Dermis microvascular lymphatic vessel endothelial cell (primary cell): ENCODE measurements at places on chromosomes 3 and 15.

GRCh38 chr3:11909726-11910125, 63.0 kb upstream of the TAMM41 start:
- no peak for DNase-seq

DNA sequence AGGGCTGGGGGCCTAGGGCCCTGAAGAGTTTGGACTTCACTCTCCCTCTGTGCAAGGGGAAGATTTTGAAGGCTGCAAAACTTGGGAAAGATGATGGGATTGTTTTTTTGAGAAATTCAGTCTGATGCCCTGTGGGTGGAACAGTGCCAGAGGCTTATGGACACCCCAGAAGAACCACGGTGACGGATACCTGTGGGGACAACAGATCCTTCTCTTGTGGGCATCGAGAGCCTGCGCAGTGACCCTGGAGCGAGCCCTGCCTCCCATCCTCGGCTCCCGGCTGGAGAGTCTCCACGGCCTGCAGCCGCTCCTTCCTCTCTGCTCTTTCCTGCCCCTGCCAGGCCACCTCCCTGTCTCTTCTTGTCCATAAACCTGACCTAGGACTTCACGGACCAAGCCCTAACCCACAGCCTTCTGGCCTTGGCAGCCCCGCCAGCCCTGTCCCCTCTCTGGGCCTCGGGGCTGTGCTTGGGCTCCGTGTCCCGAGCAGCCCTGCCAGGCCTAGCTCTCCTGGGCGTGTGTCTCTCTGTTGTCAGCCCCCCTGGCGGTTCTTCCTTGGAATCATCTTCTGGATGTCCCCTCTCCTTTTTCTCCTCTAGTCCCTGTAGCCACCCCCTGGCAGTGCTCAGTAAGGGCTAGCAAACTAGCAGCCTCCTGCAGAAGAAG, 98.4 kb downstream of the VGLL4 start:
- DNase-seq, result no peak

DNA sequence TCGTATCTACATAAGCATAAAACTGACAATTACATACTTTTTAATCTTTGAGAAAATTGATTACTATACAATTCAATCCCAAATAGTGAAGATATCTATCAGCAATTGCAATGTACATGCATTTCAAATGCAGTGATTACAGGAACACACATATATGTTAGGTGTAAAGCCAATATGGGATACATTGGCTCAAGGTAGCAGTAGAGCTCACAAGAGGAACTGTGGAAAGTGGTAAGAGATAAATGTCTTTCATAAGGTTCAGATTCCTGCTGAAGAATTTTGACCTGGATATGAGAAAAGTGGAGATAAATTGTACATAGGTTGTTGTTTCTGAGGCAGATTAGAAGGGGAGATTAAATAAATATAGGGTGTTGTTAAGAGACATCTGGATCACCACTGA, 1280.5 kb downstream of the OTOL1 start:
- DNase-seq, result no peak

- no peak for DNase-seq
Observed at GRCh38 chr3:194395778-194396538, 3.1 kb downstream of the GP5 start.

GRCh38 chr3:119227070-119227850, 13.4 kb downstream of the B4GALT4 start:
- no peak for DNase-seq

- no peak for DNase-seq
Observed at GRCh38 chr15:70103880-70104626, 6.3 kb upstream of the TLE3 start.

DNA sequence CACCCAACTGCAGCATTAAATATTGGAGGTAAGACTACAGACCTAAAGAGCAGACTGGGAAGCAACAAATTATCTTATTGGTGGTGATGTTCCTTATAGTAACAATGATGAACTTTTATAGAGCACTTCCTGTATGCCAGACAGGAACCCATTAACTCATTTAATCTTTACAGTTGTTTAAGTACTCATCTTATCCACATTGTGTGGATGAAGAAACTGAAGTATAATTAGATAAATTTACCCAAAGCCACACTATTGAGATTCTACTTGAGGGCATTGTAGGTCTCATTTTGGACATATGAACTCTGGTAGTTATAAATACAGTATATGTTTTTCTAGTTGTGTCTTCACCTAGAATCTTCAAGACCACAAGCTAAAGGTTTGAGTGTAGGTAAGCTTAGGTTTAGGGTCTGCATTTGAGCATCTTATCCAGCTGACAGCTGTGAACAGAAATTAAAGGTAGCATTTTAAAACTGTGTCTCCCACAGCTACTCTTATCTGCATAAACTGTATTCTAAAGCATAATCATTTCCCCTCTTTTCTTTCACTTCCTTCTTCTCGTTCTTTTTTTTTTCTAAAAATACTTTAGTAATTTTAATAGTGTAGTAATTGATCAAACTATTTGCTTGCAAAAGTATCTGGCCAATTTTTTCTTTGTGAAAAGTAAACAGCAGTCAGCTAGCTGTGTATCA, 138.2 kb downstream of the UBE2E2 start:
- no peak for DNase-seq

DNA sequence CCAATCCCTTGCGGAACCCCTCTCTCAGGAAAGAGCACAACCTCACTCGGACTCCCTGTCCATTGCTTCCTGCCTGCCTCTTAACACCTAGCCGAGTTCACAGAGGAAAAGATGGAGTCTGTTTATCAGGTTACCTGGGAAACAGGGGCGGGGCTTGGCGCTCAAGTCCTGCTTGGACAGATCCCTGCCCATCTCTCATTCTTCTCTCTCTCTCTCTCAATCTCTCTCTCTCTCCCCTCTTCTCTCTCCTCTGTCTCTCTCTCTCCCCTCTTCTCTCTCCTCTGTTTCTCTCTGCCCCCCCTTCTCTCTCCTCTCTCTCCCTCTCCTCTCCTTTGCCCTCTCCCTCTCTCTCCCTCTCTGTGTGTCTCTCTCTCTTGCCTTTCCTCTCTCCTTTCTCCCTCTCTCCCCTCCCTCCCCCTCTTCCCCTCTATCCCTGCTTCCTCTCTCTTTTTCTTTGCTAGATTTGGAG, at the start of gene EFHB:
Gene EFHB (minus strand): TSS at position 120 of the 469 bp plus-strand sequence. CDS start 199 bp downstream, outside the sequence.
- peak; percentile 37 for DNase-seq

- DNase-seq, result no peak
Observed at GRCh38 chr3:115862099-115862498, 238.8 kb downstream of the GAP43 start.

DNA sequence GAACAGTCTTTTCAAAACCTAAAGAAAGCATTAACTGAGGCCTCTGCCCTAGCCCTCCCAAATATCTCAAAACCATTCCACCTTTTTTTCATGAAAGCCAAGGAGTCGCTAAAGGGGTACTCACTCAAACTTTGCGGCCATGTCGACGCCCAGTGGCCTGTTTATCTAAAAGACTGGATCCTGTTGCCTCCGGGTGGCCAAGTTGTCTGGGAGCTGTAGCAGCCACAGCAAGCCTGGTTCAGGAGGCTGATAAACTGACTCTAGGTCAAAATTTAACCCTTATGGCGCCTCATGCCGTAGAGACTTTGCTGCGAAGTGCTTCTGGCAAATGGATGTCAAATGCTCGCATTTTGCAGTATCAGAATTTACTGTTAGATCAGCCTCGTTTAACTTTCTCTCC, 39.5 kb downstream of the ZBTB11 start:
- DNase-seq, result no peak

DNA sequence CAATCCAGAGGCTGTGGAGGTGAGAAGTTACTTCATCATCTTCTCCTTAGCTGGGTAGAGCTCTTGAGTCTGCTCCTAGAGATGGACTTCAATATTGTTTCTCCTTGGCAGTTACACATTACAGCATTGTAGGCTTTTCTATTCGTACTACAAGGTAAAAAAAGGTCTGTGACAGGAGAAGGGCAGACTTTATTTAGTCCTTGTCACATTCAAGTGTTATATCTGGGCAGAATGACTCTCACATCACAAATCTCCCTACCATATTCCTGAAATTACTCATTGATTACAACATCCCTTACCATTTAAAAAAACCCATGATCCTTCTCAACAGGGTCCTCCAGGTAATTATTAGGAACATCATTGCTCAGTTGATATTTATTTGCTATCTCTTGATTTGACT, 75.0 kb downstream of the AGBL1 start:
- DNase-seq, result no peak

GRCh38 chr15:77038312-77039216, 32.3 kb downstream of the TSPAN3 start:
- no peak for DNase-seq

GRCh38 chr3:175526609-175527280, 667.6 kb downstream of the NAALADL2 start:
- no peak for DNase-seq

- no peak for DNase-seq
Observed at GRCh38 chr15:101016581-101016980, 97.4 kb downstream of the LRRK1 start.

DNA sequence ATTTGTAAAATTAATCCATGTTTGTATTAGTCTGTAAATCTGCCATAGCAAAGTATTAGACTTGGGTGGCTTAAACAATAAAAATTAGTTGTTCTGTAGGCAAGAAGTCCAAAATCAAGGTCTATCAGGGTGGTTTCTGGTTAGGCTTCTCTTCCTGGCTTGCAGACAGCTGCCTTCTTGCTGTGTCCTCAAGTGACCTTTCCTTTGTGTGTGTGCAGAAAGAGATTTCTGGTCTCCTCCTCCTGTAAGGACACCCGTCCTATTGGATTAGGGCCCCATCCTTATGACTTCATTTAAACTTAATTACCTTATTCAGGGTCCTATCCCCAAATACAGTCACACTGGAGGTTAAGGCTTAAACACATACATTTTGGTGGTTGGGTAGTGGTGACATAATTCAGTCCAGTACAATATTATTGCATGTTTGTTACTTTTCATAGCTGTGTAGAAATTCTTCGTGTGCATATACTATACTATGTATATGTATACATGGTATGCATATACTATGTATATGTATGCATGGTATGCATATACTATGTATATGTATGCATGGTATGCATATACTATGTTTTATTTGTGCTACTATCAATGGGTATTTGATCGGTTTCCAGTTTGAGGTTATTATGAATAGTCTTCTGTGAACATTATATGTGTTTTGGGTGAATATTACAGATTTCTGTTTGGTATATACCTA, 57.9 kb upstream of the RNU6-1 start:
- DNase-seq, result no peak

DNA sequence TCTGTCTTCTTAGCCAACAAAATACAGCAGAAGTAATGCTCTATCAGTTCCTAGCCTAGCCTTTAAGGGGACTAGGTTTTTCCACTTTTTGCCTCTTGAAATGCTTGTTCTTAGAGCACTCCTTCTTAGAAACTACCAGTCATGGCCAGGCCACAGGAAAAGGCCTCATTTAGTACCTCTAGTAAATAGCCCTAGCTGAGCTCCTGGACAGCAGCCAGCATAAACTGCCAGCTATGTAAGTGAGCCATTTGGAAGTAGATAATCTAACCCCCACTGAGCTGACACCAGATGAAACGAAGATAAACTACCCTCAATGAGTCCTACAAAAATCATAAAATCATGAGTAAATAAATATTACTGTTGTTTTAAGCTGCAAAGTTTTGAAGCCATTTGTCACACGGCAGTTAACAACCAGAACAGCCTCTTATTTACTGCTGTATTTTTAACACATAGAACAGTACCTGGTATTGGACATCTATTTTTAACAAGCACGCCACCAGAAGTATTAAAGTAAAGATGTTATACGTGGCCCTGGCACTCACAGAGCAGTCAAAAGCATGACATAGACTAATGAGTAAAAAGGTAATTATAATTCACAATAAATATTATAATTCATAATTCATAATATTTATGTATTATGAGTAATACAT, 12.0 kb downstream of the TBC1D5 start:
- DNase-seq, result no peak

DNA sequence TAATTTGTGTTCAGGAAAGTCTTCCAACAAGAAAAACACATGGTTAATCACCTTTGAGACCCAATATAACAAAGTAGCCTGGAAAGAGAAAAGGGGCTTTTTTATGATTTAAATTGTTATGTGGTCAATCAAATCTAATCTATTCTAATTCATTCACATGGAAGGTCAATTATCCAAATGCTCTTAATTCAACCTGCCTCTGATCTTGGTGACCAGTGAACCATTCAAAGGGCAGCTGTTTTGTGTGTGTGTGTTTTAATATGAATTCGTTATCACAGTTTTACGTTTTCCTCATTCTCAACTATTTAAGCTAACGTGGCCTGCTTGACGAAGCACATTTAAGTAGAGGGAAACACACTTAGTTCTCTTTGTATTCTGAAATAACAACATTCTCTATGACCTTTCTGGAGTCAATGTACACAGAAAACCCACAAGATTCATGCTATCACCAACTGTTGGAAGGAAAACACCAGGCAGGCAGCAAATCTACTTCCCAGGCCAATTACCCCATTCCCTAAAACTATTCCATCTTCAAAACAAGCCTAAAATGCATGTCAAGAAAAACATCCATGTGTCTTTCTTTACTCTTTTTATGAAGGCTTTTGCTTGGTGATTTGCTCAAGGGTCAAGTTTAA, 195.4 kb downstream of the SUCLG2 start:
- DNase-seq, result no peak

DNA sequence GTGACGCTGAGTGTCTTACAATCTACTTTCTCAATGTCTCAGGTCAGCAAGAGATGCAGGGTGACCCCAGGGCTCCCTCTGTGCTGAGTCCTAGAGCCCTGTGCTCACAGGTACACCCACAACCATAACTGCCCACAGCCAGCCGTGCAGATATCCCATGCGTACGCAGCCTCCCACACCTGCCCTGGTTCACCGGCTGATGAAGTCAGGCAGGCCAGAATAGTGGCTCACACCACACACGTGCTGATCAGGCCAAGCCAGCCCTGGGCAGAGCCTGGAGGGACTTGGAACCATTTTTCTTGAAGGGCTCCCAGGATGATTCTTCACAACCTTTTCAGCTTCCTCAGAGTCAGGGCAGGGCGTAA, 63.6 kb upstream of the RPL32 start:
- DNase-seq, result no peak

- DNase-seq, result no peak
Observed at GRCh38 chr3:185422677-185423076, 59.7 kb downstream of the MAP3K13 start.

- no peak for DNase-seq
Observed at GRCh38 chr3:264394-265156, 68.0 kb downstream of the CHL1 start.

DNA sequence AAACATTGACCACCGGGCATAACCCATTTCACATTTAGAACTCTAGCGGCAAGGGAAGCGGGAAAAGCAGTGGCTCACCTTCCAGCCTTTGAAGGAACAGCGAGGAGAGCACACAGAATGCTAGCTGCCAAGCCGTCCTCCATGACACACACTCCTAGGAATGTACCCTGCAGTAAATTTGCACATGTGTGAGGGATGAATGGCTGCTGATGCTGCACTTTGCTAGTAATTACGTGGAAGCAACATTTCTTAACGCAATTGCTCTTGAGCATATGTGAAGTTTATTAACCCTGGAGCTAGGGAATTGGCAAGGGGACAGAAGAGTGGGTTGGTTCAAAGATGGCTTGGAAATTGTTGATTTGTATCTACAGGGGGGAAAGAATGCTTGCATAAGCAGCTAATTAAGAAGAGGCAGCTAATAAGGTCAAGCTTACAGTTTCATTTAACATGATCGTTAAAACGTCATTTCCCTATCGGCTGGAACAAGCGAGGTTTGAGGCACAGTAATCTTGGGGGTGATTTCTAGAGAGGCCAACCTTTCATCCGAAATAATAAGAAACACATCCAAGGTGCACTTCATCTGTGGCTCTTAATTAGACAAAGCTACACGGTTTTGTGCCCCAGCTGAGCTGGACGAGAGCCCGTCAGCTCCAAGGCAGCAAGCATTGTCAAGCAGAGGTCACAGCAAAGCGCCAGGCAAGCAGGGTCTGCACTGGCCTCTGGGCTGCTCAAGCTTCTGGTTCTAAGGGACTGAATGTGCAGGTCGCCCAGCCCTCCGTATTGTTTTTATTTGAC, 123.4 kb downstream of the CHSY1 start:
- DNase-seq, result no peak
